ENCODE measurements at places on chromosomes 13 and 19.

DNA sequence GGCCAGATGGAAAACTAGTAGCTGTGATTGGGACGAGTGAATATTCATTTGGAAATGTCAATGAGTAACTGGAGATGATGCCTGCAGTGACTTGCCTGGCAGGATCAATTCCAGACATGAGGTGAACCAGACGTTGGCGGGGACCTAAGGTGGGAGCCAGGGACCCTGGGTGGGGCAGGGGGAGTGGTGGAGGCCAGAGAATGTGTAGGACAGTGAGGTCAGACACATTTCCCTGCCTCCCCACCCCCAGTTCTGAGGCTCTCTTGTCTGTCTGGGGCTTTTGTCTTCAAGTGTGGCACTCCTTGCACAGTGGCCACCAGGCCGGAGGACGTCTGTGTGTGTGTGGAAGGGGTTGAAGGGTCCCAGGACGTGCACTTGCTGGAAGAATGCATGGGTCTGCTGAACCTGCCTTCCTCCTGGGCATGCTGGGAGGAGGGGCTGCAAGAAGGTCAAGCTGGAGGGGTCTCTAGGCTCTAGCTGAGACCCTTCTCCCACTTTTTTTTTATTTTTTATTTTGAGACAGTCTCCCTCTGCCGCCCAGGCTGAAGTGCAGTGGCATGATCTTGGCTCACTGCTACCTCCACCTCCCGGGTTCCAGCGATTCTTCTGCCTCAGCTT lies 51.6 kb downstream of the CHST8 start:
- no peak for DNase-seq

- DNase-seq = no peak
Measured at GRCh38 chr19:12796146-12797071, 5.1 kb downstream of the JUNB start.

- no peak for DNase-seq
Measured at GRCh38 chr19:46691104-46691503, 25.8 kb downstream of the PRKD2 start.

DNA sequence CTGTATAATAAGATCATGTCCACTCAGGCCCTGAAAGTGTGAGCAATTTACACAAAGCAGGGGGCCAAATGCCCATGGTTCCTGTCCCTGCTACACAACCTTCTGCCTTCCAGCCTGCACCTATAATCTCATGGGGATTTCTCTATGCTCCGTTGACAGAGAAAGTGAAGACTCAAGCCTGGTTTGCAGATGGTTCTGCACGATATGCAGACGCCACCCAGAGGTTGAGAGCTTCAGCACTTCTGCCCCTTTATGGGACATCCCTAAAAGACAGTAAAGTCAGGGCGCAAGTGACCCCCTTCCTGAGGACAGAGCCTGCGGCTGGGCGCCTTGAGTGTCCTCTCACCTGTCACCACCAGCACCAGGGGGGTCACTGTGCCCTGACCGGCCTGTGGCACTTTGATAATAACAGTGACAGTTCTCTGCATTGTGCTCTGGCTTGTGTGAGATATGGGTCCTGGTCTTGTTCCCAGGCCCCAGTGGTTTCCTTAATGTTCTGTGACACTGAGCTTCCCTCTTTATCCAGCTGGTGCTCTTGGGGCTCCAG lies 15.1 kb downstream of the LILRA5 start:
- no peak for DNase-seq

DNA sequence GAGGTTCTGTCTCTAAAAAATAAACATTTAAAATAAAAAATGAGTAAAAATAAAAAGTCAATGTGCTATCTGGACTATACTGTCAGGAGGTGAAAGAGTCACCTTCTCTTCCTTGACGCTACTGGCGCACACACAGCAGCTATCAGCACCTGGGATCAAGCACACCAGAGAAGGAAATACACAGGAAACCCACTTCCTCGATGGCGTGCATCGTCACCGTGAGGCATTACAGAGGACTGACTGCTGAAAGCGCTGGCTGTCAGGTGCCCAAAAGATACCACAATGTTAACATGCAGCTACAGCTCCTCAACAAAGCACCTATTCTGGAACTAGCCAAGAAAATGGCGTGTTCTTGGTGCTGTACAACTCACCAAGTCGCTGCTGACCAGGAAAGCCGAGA lies 6.1 kb downstream of the SLC35E1 start:
- DNase-seq = no peak

DNA sequence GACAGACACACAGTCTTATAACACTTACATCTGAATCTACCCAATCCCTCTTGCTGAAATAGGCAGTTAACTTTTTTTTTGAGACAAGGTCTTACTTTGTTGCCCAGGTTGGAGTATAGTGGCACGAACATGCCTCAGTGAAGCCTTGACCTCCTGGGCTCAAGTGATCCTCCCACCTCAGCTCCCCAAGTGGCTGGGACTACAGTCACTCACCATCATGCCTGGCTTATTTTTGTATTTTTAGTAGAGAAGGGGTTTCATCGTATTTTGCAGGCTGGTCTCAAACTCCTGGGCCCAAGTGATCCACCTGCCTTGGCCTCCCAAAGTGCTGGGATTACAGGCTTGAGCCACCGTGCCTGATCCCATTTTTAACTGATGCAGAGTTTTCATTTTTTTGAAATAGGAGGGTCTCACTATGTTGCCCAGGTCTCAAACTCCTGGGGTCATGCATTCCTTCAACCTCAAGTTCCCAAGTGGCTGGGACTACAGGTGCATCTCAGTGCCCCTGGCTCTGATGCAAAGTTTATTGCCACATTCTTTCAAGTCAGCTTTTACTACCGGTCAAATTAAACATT lies 7.6 kb downstream of the ELF1 start:
- DNase-seq = no peak

GRCh38 chr19:50224986-50225747 lies 21.7 kb downstream of the MYH14 start:
- DNase-seq = no peak

DNA sequence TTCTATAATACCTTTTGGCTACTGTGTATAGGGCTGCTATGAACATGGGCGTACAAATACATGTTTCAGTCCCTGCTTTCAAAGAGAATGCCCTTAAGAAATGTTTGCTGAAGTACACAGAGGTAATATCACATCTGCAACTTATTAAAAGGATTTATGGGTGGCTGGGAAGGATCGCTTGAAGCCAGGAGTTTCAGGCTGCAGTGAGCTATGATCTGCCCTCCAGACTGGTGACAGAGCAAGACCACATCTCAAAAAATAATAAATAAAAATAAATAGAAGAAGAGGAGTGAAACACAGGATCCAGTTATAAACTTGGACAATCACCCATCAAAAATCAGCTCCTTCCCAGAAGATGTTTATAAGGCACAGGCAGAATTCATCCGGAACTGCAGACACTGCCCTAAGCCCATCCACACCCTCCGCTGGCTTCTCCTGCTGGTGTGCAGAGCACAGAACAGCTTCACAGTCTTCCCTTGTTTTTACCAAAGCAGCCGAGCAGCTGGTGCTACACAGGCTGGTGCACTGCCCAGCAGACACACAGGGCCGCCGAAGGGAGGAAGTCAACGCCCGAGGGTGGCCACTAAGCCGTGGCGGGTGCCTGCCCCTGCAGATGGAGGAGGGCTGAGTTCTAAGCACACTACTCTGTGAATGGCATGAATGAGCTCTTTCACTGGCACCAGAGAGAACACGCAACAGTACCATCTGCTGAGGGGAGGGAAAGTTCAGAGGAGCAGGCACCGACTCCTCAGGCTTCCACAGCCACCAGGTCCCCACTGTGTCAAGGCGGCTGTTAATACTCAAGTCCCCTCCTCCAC lies 44.0 kb downstream of the BRD4 start:
- DNase-seq = peak; percentile 31

DNA sequence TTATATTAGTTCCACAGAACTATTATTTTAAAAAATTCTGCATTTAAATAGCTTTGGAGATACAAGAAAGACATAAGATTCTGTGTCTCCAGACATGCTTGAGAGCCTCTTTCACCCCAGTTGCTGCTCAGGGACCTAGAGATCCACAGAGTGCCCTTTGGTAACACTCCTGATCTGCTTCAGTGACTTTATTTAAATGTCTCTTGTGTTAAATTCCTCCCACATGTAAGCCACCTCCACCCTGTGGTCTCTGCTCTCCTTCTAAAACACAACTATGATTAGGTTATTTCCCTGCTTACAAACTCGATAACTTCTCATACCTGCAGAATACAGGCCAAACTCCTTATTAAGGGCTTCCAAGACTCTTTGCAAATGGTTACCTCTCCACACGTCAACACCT lies 141.0 kb downstream of the RFC3 start:
- DNase-seq = no peak

DNA sequence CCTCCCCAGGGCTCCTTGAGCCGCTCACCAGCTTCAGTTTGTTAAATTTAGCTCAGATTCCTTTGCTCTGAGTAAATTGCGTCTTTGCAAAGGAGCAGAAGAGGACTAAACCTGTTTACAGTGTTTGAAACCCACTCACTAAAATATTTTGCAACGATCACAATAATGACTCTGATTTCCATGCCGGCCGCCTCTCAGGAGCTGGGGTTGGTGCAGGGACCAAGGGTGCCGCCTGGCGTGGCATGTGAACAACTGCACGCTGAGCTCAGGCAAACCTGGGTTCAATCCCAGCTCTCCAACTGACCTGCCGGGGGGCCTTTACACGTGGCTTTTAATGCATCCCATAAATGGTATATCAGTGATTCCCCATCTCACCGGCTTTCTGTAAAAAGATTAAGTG lies 68.7 kb upstream of the CACNA1A start:
- DNase-seq = no peak

DNA sequence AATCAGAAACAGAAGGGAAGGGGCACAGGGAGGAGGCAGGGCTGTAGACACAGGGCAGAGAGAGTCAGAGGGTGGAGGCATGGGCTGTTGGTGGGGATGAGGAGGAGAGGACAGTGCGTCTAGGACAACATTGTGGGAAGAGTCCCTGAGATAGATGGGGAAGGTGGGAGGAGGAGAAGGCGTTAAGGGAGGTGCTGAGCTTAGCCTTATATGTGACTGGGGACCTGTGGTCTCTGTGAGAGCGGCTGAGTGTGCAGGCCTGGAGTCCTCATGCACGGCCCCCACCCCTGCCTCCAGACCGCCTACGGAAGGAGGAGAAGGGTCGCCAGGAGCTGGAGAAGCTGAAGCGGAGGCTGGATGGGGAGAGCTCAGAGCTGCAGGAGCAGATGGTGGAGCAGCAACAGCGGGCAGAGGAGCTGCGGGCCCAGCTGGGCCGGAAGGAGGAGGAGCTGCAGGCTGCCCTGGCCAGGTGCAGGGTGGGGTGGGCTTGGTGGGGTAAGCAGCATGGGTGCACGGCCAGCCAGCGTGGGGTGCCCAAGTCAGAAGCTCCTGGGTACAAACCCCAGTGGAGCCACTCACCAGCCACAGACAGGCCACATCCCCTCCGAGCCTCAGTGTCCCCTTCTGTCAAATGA lies 56.8 kb downstream of the KCNC3 start:
- no peak for DNase-seq

DNA sequence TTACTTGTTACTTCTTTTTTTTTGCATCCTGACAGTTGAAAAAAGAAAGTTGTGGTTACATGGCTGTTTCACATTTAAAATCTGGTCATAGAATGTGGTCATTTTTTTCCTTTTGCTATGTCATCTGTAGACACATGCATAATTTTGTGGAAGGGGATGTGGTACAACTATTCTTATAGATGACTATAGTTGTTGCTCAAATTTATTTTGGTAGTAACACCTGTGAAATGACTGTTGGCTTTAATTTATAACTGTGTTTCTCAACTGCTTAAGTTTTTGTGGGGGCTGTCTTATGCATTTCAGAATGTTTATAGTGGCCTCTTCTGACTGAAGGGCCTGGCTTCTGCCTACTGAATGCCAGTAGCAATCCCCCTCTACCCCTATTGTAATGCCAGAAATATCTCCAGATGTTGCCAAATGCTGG lies 130.5 kb downstream of the PAN3 start:
- DNase-seq = no peak

- no peak for DNase-seq
Measured at GRCh38 chr13:71054358-71054757, 812.6 kb downstream of the DACH1 start.

DNA sequence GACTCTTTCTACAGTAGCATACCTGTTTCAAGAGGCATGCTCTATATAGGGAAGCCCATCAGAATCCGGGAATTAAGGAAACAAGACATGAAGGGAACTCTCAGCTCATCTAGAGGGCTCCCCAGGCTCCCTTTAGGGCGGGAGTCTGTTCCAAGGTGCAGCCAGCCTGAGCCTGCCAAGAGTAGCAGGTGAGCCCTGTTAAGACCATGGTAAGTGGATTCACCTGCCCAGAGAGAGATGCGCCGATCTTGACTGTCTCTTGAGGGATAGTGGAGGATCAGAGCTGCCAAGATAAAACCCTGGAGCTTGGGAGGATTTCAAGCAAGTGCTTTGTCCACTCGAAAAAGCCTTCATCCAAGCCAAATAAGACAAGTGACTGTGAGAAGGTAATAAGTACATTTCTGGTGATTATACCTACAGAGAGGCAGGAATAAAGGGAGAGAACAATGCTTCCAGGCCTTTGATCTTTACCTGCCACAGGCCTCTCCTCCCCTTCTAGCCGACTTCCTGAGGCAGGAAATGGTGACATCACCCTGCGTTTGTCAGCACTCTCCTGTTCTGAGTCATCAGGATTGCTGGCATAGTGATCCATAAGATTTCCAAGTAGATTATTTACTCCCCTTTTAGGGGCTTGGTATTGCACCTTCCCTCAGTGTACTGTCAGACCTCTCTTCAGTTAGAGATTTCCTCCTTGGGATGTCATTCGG lies 31.5 kb downstream of the KLF5 start:
- peak; percentile 76 for DNase-seq

- DNase-seq = no peak
Measured at GRCh38 chr13:55234311-55234710, 1906.4 kb upstream of the PRR20A start.

DNA sequence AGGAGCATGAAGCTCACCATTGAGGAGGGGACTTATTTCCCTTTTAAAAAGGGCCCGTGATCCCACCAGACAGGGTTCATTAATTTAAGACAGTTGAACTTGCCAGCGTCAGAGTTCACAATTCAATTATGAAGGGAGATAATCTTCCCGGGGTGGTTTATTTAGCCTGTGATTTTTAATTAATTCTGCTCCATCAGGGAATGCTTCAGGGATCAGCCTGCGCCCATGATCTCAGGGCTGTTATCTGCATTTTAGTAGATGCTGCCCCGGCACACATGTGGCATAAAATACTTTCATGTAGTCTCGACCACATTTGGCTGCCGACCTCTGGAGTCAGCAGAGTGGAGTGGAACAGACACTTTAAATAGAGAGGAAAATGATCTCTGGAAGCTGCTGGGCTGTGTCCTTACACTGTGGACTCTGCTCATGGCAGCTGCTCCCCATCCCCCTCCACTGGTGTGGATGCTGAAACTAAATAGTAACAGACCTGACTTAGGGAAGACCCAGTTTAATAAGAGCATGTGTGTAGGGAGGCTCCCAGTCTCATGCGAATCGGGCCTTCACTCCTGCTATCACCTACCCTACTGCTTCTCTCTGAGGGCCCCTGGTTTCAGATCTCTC lies 256.9 kb downstream of the TEX29 start:
- DNase-seq = no peak

All from HFF-Myc (cell line).